ENCODE measurements at places on chromosomes 16 and 17. TPM values are rescaled to one million over a fixed set of nuclear protein-coding genes. Genes with fewer than 3 reads are reported as not detected.

DNA sequence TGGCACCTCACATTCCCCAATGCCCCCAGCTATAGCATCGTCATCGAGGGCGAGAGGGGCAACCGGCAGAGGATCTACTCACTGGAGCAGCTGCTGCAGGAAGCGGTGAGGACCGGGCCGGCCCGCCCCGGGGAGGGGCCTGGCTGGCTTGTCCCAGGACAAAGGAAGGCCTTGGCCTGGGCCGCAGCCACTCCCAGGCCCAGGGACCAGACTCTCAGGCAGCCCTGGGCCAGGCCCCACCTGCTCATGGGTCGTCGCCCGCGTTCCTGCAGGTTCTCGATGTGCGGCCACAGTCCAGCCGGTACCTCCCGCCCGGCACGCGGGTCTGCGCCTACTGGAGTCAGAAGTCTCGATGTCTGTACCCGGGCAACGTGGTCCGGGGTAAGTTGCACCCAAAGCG is 53.4 kb downstream of the ACTG1 start:
- no peak for DNase-seq

Gene VASN
- 55.7 TPM for total RNA-seq

DNA sequence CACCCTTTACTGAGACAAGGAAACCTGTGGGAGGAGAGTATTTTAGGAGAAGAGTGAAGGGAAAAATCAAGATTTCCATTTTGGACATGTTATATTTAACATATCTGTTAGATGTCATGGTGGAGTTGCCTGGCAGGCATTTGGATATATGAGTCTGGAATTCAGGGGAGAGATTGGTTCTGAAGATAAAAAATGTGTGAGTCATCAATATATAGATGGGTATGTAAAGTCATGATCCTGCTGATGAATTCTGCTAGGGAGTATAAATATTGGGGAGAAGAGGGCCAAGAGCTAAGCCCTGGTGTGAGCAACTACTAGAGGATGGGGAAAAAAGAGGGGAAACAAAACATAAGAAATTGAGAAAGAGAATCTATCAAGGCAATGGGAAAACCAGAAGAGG is 151.3 kb upstream of the SOX9 start:
- DNase-seq = no peak

DNA sequence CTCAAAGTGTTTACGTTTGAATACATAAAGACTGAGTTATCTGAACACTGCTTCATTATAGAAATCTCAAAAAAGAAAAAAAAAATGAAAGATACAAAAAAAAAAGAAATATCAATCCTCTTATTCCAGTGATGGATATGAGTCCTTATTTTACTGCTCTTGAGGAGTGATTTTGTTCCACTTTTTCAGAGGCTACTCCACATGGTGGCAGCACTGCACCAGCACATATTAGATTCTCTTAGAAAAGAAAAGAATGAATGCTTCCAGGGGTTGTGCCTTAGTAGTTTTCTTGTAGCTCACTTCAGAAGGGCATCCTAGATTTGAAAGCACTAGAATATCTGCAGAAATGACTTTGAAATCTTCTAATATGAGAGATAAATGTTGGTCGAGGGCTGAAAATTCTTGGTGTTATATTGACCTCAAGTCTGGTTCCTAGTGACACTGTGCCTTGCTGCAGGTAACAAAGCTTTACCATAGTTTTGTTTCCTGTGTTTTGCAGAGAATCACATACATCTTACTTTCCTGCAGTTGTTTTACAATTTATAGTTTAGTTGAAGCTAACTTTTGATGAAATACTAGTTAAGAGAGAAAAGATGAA is 25.9 kb downstream of the AP2B1 start:
- DNase-seq = peak; percentile 22

Measured in MG63 (cell line).